NCI-H69 (cell line): ENCODE measurements at places on chromosomes 5 and 9.

GRCh38 chr9:341634-342421 lies 127.2 kb downstream of the DOCK8 start:
- no peak for DNase-seq

DNA sequence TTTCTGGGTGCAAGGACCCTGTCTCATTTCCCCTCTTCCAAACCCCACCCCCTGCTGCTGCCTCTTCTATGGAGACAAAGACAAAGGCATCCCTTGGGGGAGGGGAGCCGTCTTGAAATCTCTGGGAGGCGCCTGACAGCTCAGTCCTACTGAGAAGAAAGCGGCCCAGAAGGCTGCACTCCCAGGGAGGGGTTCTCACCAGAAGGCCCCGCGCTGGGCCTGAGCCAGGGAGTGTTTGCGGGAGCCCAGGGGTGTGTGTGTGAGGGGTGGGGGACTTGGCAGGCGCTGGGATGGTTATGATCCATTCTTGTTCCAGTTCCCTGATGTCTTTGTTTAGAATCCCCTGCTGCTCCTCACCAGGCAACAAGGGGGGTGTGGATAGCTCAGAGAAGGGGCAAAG lies 45.7 kb upstream of the ALDH1B1 start:
- DNase-seq = peak; percentile 95

- DNase-seq = no peak
These were observed 131.4 kb upstream of the FAM120A start for GRCh38 chr9:93319992-93320500.

DNA sequence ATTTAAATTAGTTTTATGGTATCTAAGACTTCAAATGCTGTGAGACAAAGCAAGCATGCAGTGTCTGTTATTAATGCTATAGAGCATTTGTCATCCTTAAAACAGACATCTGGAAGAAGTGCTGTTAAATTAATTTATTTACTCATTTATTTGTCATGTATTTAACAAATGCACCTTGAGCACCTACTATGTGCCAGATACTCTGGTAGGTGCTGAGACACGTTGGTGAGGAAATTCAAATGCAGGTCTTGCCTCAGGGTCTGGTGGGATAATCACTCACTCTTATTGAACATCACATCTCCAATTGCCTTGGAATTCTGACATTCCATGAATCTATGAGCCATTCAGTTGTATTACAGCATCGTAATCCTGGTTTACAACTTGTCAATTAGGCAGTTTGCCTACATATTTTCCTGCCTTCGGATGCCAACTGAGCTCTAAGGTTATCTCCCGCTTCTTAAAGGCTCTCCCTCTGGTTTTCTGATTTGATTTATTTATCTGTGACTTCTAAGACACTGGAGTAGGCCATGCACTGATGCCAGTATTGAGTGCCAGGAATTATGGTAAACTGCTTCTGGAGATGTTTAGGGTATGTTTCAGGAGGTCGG lies 56.0 kb upstream of the RPS23 start:
- no peak for DNase-seq

GRCh38 chr5:14299666-14300065 lies 156.5 kb downstream of the TRIO start:
- DNase-seq = no peak

DNA sequence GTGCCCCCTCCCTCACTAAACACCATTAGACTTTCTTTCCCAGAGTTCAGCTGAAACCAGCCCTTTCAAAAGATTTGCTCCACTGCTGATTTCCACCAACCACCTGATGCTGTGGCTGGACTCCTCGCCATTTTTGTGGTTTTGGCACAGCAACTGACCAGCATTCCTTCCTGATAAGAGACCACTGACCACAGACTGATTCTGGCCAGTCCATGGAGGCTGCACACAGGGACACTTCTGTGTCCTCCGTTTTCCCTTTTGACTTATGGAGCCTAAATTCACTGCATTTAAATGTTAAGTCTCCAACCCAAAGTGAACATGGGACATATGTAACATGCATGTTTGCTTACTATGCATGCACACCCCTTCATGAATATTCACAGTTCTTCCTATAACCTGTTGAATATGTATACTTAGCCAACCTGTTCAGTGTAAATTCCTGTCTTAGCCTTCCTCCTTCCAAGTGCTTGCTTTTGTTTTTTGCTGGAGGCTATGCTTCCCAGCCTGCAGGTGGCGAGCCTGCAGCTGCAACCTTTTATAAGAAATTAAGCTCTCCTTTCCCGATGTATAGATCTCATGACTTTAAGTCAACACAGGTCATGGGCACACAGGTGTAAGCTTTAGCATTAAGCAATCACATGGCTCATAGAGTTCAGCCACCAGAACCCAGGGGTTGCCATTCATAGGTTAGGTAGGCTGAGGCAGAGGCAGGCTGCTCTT lies 78.7 kb downstream of the ACTL7B start:
- DNase-seq = peak; percentile 90

DNA sequence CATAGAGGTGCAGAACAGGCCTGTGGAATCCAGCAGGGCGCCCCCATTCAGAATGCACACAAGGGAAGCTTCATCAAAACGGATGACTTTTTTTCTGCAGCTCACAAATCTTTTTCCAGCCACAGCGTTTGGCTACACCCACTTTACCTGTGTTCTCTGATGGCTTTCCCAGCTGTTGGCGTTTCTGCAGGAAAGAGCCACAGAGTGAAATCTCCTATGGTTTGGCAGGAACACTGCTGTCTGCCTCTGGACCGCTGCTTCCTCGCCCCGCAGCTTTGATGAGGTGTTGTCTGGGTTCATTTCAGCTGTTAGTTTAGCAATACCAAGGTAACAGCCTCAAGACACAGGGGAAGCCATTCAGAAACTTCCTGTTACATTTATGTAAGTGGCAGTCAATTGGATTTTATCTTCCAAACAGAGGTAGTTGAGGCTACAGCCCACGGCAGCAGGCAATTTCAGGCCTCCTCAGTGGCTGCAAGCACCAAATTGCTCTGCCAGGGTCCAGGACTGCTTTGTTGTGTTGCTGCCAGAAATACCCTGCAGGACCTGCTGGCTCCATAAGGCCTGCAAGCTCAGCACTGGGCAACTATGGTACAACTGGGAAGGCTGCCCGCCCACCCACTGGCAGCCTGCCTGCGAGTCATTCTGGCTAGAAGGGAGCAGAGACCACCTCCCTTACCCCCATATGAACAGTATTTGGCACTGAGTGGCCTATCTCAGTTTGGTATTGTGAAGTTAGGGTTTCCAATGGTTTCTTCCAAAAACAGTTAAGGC lies 96.7 kb downstream of the MVB12B start:
- peak; percentile 67 for DNase-seq

DNA sequence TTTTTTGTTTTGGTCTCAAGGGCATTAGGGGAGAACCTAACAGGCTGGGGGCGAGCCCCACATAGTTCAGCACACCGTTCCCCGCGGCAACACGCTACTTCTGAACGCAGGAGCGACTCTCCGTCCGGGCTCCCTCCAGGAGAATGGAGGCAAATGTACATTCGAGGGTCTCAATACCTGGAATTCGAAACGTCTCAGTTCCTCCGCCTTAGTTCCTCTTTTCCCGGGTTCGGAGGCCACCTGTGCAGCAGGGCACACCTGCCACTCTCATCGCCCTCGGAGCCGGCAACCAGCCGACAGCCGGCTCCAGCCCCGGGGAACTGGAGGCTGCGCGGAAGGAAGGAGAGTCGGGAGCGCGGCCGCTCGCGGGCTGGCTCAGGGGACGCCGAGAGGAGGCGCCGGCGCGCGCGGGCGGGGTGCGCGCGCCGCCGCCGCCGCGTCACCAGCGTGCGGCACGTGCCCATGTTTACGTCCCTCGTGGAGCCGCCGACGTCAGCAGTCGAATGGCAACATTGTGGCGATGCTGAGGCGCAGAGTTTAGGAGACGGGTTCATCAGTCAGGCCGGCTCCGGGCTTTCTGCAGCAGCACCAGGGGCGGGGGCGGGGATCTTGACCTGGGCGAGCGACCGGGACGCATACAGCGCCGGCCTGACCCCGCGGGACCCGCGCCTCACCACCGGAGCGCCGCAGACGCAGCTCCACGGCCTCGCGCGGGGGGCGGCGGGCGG lies at the start of gene JMY:
TSS of gene JMY (plus strand) at position 498 of the 728 bp plus-strand sequence. CDS start 520 bp downstream, outside the sequence.
- peak; percentile 91 for DNase-seq

- DNase-seq = no peak
These were observed 35.7 kb upstream of the PLIN2 start for GRCh38 chr9:19162956-19163355.

- no peak for DNase-seq
These were observed 172.4 kb upstream of the PHYKPL start for GRCh38 chr5:178404987-178405386.

DNA sequence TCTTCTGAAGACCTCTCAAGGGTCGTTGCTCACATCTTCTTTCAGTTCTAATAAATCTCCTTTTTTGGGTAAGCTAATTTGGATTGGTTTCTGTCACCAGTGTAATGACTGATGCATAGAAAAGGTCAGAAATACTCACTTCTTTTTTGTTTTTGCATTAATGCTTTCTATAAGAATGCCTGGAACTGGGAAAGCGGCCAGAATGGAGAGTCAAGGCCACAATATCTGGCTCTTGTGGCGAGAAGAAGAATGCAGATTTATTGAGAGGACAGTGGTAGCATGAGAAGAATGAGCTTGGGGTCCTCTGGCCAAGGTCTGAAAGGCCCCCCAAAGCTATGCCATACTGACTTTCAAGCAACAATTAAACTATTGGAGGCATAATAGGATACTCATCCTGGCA lies 88.0 kb upstream of the SLC12A2 start:
- DNase-seq = no peak

GRCh38 chr9:131697908-131698617 lies 41.8 kb downstream of the RAPGEF1 start:
- no peak for DNase-seq

DNA sequence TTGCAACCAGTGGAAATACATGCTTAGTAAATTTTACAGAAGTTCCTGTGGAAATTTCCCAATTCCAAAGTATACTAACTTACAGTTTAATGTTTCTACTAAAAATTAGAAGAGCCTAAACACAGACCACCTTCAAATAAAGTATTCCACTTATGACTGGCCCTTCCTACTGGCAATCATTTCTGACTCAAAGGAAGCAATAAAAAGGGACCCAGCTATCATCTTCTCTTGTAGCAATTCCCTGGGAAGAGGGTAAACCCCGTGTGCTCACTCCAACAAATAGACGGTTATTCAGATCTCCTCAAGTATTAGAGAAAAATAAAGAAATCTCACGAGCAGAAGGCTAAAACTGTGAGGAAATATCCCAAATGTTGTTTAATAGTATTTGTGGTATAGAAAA lies 43.3 kb downstream of the GOLPH3 start:
- DNase-seq = no peak

DNA sequence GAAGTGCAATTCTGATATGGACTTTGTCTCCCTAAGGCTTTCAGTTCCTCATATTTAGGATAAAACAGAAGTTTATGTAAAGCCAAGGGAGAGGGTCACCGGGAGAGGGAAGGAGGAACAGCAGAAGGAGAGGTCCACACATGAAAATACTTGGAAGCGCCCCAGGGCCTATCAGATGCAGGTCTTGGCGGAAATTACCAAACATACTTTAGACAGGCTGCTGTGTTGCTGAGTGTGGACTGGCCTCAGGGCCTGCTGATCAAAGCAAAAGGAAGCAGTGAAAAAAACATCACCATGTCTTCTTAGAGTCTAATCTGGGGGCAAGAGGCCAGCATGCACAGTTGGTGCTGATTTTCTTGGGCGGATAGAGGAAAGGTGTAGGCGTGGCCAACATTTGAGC lies 14.1 kb upstream of the NTRK2 start:
- DNase-seq = no peak

- DNase-seq = peak; percentile 70
These were observed 9.8 kb upstream of the MIER3 start for GRCh38 chr5:56961746-56962145.

- DNase-seq = no peak
These were observed 1.0 kb upstream of the TSLP start for GRCh38 chr5:111070272-111071134.

DNA sequence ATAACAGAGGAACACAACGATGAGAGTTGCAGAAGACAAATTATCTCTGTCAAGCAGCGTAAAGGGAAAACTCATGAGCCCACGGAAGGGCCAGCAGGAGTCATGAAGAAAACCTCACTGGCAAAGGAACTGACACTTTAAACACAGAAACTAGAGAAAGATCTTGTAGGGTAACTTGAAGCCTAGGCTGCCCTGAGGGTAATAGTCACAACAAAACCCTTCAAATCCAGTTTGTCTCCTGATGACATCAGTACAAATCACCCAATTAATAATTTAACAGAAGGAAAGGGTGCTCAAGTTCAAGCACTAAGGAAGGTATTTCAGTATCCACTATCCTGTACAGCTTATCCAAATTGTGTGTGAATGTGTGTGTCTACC lies 549.1 kb downstream of the MTRR start:
- DNase-seq = peak; percentile 80

DNA sequence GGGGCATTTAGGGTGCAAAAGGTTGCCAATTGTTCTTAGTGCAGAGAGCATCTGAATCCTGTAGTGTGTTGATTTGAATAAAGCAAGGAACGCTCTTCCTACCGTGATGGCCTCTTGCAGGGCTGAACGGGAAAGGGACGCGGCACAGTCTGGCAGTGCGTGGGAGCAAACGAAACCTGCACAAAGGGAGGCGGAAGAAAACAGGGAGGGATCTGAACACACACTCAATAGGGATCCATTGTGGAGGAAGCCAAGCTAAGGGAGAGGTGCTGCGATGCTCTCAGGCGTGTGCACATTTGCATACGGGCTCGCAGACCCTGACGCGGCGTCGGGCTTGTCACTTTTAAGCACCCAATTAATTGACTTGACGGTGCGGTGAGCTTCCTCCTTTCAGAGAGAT lies 414.0 kb upstream of the IRX1 start:
- DNase-seq = no peak

DNA sequence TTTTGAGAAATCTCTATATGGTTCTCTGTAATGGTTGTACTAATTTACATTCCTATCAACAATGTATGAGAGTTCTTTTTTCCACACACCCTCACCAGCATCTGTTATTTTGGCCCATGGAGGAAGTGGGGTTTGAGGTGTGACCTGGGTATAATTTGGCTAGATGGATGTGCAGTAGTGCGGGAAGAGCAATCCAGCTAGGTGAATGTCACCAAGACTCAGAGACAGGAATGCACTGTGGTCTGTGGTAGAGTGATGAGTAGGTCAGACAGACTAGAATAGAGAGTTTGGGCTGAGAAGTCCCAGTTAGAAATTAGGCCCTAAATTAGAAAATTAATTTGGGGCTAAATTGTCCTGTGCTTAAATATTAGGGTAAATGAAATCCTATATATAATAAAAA lies 32.8 kb upstream of the PIP5K1B start:
- DNase-seq = no peak
